ENCODE measurements at places on chromosomes 2 and 18.

DNA sequence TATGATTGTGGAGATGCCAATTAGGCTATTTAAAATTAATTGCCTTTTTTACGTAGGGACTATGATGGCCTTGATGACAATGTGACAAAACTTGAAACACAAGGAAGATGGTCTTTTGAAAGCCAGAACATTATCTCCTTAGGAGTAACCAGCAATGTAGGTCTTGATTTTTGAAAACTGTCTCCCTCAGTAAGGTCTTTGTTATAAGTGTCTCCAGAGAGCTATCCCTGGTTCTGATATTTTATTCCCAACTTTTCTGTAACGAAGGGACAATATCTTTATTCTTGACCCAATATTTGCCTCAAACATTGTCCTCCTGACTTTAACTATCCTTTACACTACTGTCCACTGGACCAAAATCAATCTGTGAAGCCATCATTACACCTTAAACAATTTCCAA is 493.2 kb downstream of the CCDC85A start:
- no peak for DNase-seq

DNA sequence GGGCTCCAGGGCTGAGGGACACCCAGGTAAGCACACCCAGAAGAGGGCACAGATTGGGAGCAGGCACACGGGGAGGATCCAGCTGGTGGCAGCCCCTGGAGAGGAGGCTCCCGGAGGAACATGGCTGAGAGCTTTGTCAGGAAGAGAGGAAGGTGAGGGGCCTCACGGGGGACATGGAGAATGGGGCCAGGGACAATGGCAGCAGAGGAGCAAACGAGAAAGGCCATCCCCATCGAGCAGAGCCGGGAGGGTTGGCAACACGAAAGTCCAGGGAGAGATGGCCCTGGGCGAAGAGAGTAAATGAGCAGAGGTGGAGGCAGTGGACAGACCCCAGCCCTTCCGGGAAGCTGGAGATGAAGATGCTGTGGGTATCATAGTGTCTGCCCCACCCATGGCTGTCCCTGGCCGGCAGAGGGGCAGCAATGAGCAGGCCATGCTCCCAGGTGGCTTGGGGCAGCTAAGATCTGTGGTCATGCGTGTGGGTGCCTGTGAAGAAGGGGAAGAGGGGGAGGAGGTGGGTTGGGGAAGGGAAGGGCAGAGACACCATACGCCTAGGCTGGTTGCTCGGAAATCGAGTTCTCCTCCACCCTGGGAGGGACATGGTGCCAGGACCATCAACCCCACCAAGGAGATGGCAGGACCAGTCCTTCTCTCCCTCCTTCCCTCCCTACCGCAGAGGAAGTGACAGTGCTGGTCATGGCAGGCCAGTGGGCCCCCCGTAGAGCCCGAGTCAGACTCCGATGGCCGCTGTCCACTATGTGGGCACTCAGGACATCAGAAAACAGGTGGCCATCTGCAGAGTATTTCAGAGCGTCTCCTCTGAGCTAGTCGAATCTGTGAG is 191.7 kb downstream of the NDUFA10 start:
- peak; percentile 10 for DNase-seq

DNA sequence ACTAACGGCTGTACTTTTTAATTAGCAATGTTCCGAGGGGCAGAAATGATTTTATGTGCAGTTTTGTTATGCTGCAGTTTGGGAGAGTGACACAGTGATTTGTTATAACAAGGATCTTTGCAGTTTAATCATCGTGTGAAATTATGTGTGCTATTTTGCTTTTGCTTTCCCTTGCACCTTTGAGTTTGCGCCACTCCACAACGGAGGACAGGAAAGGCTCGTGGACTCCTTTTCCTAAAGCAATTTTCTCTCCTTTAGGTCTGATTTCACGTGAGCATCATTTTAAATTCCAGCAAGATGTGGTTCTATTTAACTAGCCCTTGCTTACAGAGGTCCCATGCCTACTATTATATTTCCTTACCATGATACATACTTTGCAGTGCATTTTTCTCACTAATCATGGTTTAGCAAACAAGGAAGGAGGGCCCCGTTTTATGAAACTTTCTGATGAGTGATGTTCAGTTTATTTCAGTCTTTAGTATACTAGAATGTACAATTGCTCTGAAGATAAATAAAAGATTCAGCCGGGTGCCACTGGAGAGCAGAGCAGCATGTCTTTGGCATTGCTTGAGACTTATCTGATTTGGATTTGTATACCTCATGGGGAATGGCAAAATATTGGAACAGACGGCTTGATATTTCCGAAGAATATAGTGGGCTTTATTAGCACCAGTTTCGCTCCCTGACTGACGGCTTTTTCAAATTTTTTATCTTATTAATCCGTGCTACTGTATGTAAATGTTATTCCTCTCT is 528.2 kb upstream of the FANCL start:
- DNase-seq, result no peak

- DNase-seq, result no peak
Measured at GRCh38 chr2:68390586-68390985, 25.5 kb downstream of the PLEK start.

GRCh38 chr2:109242654-109243331 is 113.8 kb downstream of the SH3RF3 start:
- DNase-seq, result no peak

- DNase-seq, result no peak
Measured at GRCh38 chr2:166193407-166193806, 65.6 kb upstream of the SCN1A start.

GRCh38 chr2:241620419-241620769 is 16.6 kb downstream of the THAP4 start:
- DNase-seq, result no peak

GRCh38 chr2:201320701-201321100 is 36.4 kb downstream of the FLACC1 start:
- no peak for DNase-seq

DNA sequence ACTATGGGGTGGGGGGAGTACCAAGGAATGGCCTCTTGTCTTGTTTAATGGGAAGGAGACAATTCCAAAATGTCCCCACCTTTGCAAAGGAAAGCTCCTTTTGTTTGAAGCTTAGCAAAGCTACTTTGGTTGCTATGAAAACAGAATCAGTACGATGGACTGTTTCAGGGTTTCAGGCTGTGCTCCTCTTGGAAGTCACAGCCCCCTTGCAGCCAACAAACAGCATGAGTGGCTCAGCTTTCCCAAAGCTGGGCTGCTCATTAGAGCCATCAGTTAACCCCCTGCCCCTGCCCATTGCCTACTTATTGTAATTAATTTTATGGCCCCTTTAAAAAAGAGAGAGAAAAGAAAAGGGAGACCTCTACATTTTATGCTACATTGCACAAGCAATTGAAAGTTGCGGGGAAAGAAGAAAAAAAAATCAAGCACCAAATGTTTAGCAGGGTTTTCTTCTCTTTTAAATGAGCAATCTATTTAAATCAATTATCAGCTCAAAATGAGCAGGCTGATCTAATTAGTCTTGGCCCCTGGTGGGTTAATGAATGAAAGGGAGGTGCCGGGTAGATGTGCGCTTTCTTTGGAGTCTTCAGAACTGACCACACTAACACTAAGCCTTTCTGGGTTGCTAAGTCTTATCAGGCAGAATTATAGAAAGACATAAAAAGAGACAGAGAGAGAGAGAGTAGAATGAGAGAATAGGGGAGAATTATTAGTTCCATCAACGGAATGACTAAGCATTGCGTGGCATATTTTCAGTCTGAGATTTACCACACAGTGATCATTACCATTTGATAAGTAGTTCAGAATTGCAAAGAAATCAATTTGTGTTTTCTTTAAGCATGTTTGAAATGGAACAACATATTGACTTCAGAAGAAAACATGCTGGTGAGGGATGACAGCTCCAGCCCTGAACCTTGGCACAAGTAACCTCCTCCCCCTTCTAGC is 284.9 kb downstream of the INSIG2 start:
- no peak for DNase-seq

- no peak for DNase-seq
Measured at GRCh38 chr18:52287151-52287550, 52.8 kb upstream of the DCC start.

- DNase-seq, result no peak
Measured at GRCh38 chr2:215843579-215843978, 169.8 kb downstream of the MREG start.

DNA sequence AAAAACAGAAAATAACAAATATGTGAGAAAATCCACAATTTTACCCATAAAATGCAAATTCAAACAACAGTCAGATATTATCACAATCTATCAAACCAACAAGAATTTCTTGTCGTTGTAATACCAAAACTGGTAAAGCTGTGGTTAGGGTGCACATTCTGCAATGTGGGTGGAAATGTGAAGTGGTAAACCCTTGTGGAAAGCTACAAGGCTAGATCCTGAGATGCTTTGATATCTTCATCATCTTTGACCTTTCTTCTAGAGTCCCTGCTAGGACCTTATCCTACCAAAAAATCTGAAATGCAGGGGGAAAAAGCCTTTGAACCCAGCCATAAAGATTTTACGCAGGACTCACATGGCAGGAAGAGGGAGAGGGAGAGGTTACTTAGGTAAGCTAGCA is 17.2 kb upstream of the ATG16L1 start:
- DNase-seq, result no peak

DNA sequence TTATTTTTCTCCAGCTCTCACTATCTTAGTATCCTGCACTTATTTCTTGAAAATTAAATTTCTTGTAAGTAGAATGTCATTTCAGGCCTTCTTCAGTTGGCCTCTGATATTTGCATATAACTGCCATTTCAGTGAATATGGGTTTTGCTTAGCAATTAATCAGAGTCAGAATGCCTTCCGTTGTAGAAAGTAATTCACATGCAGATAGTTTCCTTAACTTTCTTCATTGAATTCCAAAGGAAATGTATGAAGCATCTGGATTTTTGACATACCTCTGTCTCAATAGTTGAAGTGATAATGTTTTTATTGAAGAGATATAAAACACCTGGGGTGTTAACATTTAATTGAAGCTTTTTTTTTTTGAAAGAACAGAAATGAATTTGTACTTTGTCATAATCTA is 914.1 kb upstream of the NXPH2 start:
- no peak for DNase-seq

DNA sequence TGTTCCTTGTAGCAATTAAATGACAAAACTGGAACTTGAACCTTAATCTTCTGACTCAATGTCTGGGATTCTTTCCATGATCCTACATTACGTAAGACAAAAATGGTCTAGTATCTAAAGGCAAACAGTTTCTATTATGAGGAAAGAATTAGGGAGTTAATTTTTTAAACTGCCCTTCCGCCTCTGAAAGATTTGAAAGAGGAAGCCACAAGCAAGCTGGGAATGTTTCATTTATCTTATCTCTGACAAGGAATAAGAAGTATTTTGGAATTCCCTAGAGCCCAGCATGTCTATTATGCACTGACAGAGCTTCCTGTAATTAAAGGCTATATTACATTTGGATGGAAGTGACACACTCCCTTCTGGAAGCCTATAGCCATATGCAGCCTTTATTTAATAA is 558.8 kb upstream of the CDH2 start:
- no peak for DNase-seq

- DNase-seq, result no peak
Measured at GRCh38 chr2:54871457-54872107, 148.1 kb downstream of the EML6 start.

- DNase-seq, result no peak
Measured at GRCh38 chr2:118048401-118048800, 34.5 kb upstream of the CCDC93 start.

DNA sequence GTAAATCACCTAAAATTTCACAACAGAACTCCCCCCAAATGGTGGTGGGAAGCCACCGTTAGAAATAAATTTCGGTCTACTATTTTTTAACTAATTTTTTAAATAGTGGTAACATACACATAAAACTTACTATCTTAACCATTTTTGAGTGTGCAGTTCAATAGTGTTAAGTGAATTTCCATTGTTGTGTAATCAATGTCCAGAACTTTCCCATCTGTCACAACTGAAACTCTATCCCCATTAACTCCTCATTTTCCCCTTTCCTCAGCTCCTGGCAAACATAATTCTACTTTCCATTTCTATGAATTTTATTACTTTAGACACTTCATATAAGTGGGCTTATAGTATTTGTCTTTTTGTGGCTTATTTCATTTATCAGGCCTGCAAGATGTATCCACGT is 34.1 kb upstream of the HNMT start:
- DNase-seq, result no peak

DNA sequence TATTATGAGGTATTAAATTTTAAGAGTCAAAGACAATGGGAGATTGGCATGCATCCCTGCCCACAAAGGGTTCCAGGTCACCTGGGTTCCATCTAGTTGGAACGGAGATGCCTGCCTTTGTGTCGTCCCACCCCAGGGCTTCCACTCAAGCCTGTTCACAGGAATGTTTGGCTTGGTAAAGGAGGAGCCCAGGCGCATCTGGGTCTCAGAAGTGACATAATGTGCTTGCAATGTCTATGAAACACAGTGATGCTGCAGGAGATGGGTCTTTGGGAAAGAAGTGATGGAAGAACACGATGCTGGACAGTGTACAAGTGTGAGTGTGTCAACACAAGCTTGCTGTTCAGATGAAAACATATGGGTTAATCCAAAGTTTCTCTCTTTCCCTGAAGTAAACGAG is 49.6 kb upstream of the ZNF396 start:
- DNase-seq, result no peak

DNA sequence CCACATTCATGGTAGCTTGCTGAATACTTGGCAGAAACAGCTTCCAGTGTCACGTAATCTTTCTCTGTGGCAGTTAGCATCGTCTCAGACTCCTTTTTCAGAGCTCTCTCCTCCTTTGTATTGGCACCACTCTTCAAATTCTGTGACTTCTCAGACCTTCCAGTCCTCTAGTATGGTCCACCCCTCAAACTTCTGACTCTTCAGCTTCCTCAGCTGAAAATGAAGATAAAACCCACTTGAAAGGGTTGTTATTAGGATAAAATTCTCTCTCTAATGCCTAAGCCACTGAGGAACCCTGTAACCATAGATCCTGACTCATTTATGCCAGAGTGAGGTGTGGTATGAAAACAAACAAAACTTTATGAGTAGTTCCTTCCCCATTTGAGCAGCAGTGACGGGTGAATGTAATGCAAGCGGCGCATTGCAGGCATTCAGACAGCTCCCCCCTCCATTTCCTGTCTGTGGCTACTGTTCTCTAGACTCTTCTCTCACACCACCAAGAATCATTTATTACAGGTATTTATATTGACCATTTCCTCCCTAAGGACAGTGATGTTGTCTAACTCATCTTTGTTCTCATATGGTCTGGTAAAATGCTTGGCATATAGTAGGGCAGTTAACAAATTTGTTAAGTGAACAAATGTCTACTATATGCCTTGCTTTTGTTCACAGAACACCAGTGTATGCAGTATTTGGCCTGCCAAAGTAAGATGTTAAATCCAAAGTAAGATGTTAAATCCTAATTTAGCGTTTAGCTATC is 35.3 kb downstream of the GALNT1 start:
- DNase-seq, result peak; percentile 24

All from activated B cell treated with CpG ODN at 0.5 μM for 24 hours (primary cell).